ENCODE measurements at places on chromosomes 5 and 9. TPM values are rescaled to one million over a fixed set of nuclear protein-coding genes. Genes with fewer than 3 reads are reported as not detected.

SLC34A1 gene
- not detected for total RNA-seq

LRRTM2 gene
- total RNA-seq: 0.54 TPM

TRPM3 gene
- 0.22 TPM for total RNA-seq

SLC6A19 gene
- not detected for total RNA-seq

TMEM174 gene
- not detected for total RNA-seq

CCDC187 gene
- not detected for total RNA-seq

SV2C gene
- 0.05 TPM for total RNA-seq

IL5 gene
- not detected for total RNA-seq

DNA sequence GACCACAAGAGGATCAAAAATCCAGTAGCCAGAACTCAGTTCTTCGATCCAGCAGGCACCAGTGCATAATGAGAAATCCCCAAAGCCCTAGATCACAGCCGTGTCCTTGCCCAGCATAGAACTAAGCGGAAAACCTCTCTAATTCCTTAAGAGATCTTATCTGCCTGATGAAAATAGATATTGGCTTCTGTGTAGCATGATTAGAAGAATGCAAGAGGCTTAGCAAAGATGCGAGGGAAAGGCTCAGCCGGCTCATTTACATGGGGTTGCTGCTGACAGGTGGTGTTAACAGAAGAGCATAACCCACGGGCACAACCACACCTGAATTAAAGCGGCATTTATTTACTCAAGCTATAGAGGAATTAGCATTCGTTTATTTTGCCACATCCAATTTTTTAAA, 400.0 kb upstream of the ADAMTS16 start:
- DNase-seq: no peak
- H3K36me3 ChIP-seq: no peaks in the 10 kb centered on the region

DNA sequence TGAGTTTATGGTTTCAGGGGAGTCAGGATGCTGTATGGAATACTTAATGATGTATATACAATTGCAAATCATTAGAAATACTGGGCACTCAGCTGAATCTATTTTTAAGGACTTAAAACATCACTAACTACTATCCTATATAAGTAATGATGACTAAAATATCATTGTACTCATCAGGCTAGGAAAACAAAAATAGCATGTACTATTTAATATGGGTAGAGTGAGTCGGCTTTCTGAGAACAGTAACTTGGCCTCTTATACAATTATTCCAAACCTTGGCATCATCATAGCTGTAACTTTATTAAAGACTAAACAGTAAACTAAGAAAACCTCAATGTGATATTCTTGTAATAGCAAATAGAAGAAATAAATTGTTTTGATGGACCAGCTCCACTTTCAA, 94.5 kb downstream of the PJA2 start:
- no peaks in the 10 kb centered on the region for H3K36me3 ChIP-seq
- no peak overlapping the region for H3K27ac ChIP-seq
- H3K4me3 ChIP-seq: no peak overlapping the region
- H3K4me1 ChIP-seq: no peaks in the 10 kb centered on the region
- H3K27me3 ChIP-seq: no peaks in the 10 kb centered on the region

DNA sequence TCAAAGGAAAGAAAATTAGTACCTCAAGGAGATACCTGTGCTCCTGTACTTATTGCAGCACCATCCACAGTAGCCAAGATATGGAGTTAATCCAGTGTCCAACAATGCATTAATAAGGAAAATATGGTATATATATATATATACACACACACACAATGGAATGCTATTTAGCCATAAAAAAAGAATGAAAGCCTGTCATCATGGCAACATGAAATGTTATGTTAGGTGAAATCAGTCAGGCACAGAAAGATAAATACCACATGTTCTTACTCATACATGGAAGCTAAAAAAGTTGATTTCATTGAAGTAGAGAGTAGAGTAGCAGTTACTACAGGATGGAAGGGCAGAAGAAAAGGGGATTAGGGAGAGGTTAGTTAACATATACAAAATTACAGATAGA, 601.5 kb downstream of the ANXA1 start:
- DNase-seq: peak; percentile 50
- no peaks in the 10 kb centered on the region for H3K36me3 ChIP-seq
- H3K27me3 ChIP-seq: no peaks in the 10 kb centered on the region
- H3K4me1 ChIP-seq: no peaks in the 10 kb centered on the region

GRCh38 chr5:66306105-66306843, 162.2 kb downstream of the SREK1 start:
- H3K36me3 ChIP-seq: no peaks in the 10 kb centered on the region
- DNase-seq: peak; percentile 36
- H3K4me3 ChIP-seq: no peak overlapping the region
- H3K27me3 ChIP-seq: no peaks in the 10 kb centered on the region
- H3K4me1 ChIP-seq: no peaks in the 10 kb centered on the region
- H3K27ac ChIP-seq: no peak overlapping the region

DNA sequence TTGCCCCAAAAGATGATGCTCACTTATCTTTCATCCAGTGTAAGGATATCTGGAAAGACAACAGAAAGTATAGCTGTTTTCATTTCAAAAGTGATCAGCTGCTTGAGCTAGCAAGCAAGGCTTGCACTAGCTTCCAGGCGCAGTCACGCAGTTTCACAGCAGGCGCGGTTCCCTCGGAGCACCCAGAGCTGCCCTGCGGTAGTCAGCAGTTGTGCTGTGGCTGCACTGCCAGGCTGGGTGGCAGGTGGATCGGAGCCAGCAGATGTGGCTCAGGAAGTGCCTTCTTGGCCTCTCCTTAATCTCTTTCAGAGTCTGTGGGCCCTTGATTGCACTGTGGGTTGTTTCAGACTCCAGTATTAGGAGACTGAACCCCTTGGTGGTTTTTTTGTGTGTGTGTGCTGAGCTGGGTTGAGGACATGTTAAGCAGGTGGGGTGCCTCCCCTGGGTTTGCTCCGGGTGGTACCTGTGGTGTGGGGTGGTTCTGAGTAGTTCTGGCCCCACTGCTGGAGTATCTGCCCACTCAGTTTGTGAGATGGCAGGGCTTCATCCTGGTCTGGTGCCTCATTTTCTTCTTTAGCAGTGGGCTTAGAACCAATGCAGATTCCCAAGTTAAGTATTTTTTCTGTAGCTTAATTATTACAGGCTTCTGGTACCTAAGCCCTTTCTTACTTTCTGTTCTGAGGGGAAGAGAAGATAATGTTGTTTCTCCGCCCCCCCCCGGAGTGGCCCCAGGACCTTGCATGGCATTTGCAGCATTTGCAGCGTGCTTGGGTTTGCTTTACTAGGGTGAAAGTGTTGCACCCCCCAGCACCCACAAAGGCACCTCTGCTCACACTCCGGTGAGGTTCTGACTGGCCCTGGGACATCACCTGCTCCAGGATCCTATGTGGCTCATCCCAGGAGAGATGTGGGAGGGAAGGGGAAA, 16.4 kb downstream of the TENT4A start:
- no peaks in the 10 kb centered on the region for H3K27me3 ChIP-seq
- peaks cover 37% of the 10 kb centered on the region for H3K4me1 ChIP-seq
- H3K27ac ChIP-seq: no peak overlapping the region
- H3K4me3 ChIP-seq: no peak overlapping the region
- H3K36me3 ChIP-seq: no peaks in the 10 kb centered on the region

- no peak for DNase-seq
- H3K27ac ChIP-seq: no peak overlapping the region
- no peaks in the 10 kb centered on the region for H3K36me3 ChIP-seq
- H3K4me1 ChIP-seq: peaks cover 7% of the 10 kb centered on the region
Observed at GRCh38 chr9:76266649-76267283, 127.5 kb downstream of the RFK start.

DNA sequence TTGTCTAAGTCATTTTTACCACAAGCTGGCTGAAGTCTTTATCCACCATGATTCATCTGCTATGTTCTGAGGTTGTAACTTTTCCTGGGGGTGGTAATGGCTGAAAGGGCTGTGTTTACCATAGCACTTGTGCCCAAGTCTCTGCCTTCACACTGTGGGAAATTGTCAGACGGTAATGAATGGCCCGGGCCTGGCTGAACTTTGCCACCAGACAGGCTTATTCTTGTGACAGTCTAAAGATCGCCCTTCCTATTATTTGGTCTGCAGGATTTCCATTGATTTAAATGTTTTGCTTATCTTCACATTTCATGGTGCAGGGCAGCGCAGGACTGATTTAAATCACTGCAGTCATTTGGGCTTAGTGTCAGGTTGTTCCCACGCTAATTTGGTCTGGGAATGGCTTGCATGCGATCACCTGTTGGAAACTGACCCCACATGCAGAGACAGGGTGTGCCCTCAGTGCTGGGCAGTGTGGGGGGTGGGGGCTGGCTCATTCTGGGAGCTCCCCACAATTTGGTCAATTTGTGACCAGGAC, 109.3 kb upstream of the ICE1 start:
- peaks cover 39% of the 10 kb centered on the region for H3K4me1 ChIP-seq
- DNase-seq: peak; percentile 85
- H3K27me3 ChIP-seq: no peaks in the 10 kb centered on the region
- no peak overlapping the region for H3K4me3 ChIP-seq
- H3K27ac ChIP-seq: peak overlapping the region; percentile 80

DNA sequence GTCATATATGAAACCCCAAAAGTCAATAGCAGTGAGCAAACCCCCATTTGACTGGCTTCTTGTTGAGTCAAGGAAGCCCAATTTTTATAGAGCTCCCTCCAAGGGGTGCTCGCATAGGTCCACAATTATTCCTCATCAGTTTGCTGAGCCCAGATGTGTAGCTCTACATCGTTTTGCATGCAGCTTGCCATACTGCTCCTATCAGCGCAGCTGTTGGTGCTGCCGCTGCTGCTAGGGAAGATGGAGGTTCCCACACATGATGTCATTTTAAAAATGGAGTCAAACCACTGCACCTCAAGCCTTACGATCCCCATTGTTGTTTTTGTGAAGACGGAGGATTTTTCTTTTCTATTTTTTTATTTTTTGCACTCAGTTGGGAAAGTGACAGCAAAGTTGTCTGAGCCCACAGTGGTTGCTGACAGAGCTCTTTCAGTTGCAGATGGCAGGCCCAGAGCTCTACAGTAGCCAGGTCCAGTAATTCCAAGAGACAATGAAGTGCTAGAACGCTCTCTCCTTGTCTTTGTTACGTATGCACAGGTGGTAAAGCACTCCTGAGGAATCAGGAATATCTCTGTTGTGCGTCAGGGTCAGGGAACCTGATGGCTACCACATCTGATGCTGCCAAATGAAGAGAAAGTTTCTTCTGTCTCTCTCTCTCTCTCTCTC, 23.2 kb upstream of the C5orf63 start:
- peaks cover 2% of the 10 kb centered on the region for H3K27me3 ChIP-seq
- H3K4me1 ChIP-seq: peaks cover 6% of the 10 kb centered on the region
- no peak overlapping the region for H3K4me3 ChIP-seq
- no peaks in the 10 kb centered on the region for H3K36me3 ChIP-seq
- no peak for DNase-seq

DNA sequence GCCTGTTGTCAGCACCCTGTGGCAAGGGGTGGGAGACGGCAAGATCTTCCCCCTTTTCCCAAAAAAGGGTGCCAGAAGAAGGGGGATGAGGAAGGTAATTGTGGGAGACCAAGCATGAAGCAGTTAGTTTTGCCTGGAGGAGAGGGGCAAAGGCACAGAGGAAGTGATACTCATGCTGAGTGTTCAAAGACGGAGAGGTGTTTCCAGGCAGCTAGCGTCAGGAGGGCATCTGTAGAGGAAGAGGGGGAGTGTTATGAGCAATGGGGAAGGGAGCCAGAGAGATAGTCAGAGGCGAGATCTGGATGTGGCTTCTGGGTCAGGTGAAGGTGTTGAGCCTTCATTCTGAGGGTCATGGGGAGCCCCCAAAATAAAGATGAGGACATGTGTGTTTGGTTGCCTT, 26.9 kb upstream of the ADAM19 start:
- peaks cover 30% of the 10 kb centered on the region for H3K4me1 ChIP-seq
- peak; percentile 55 for DNase-seq
- no peaks in the 10 kb centered on the region for H3K36me3 ChIP-seq
- H3K4me3 ChIP-seq: no peak overlapping the region

- no peaks in the 10 kb centered on the region for H3K27me3 ChIP-seq
- peaks cover 13% of the 10 kb centered on the region for H3K4me1 ChIP-seq
Observed at GRCh38 chr5:15789642-15790041, 289.7 kb downstream of the FBXL7 start.

DNA sequence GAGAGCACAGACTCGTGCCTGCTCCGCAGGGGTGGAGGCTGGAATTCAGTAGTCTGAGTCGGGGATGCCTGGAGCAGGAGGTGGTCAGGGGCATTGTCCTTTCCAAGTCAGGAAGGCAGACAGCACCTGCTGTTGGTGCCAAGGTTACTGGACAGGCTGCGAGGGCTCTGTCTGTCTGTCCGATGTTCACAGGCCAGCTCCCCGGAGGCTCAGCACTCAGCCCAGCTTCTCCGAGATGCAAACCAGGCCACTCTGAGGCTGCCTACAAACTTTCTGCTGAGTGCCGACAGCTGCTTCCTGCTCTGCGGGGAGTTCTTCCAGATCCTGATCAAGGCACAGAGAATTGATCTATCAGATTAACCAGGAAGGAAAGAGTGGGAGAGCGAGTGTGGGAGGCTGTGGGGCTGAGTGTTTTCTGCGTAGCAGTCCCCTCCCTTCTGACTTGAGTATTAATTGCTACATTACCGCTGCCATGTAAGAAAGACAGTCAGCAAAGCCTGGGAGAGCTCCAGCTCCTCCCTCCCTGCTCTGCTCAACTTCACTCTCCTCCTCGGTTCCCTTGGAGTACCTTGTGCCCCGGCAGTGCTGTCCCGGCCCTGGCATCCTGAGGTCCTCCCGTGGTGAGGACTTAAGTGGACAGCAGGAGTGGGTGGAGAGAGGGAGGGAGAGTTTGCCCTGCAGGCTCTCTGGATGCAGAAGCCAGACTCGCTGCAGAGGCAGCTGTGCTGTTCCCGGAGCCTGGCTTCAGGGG, 36.0 kb downstream of the KCNMB1 start:
- H3K4me3 ChIP-seq: no peak overlapping the region
- H3K36me3 ChIP-seq: no peaks in the 10 kb centered on the region
- no peak for DNase-seq
- peaks cover 15% of the 10 kb centered on the region for H3K27me3 ChIP-seq

GRCh38 chr9:11686733-11687132, 1006.5 kb upstream of the TYRP1 start:
- no peak for DNase-seq
- H3K27ac ChIP-seq: no peak overlapping the region
- no peaks in the 10 kb centered on the region for H3K4me1 ChIP-seq

GRCh38 chr5:10354048-10354872, 765 bp downstream of the MARCHF6 start:
- peaks cover 21% of the 10 kb centered on the region for H3K4me1 ChIP-seq
- peak overlapping the region; percentile 96 for H3K27ac ChIP-seq
- DNase-seq: peak; percentile 45

DNA sequence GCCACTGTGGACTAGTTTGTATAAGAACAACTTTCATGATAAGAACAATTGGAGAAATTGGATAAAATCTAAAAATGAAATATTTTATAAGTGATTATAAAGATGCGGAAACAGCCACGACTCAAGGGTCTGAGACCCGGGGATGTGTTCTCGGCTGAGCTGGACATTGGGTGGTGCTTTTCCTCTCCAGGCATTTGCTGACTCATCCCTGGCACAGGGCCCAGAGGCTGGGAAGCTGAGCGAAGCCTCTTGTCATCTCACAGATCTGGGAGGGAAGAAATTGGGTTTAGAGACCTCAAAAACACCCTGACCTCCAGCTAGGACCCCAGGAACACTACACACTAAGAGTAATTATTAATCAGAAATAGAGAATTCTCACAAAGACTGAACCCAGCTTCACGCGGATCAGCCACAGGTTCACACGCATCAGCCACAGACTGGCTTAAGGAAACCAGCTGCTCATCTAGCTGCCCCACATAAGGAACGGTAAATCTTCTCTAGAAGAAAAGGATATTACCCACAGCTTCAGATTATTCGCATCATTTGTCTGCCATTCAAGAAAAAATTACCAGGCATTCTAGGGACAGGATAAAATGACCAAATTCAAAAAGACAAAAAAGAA, 2.8 kb upstream of the OR2V1 start:
- H3K27me3 ChIP-seq: no peaks in the 10 kb centered on the region
- H3K36me3 ChIP-seq: no peaks in the 10 kb centered on the region
- no peak overlapping the region for H3K27ac ChIP-seq
- H3K4me3 ChIP-seq: no peak overlapping the region
- H3K4me1 ChIP-seq: no peaks in the 10 kb centered on the region
